ENCODE measurements at places on chromosomes 7 and 10.

DNA sequence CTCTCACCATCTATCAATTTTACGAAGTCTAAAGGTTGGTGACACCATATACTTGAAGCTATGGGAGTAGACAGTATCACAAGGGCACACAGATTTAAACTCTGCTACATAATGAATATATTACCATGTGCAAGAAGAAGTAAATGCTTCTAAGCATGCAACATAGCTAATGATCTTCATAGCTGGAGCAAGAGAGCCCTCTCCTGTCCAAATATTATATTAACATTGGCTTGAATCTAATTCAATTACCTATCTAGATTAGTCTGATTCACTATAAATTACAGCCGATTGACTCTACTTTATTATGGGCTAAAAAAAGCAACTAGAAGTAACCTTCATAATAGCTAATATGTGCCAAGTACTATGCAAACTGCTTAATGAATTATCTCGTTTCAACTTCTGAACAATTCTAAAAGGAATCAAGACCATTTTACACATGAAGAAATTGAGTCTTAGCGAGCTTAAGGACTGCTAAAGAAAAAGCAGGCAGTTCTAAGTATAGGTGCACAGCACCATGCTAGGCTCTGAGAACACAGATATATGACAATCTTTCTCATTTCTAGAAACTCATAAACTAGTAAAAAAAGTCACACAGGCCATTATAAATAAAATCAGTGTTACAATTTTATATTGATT is 21.9 kb downstream of the FRA10AC1 start:
- DNase-seq: no peak
- H3K4me1 ChIP-seq: no peaks in the 10 kb centered on the region
- no peaks in the 10 kb centered on the region for H3K27me3 ChIP-seq
- H3K4me3 ChIP-seq: no peak overlapping the region

- no peak overlapping the region for H3K4me3 ChIP-seq
- H3K4me1 ChIP-seq: no peaks in the 10 kb centered on the region
- DNase-seq: no peak
Observed at GRCh38 chr10:92914478-92915325, 66.4 kb downstream of the EXOC6 start.

- H3K4me1 ChIP-seq: no peaks in the 10 kb centered on the region
- no peak for DNase-seq
- H3K27me3 ChIP-seq: no peaks in the 10 kb centered on the region
- no peak overlapping the region for H3K4me3 ChIP-seq
Observed at GRCh38 chr7:107164092-107164491, 4.7 kb upstream of the HBP1 start.

DNA sequence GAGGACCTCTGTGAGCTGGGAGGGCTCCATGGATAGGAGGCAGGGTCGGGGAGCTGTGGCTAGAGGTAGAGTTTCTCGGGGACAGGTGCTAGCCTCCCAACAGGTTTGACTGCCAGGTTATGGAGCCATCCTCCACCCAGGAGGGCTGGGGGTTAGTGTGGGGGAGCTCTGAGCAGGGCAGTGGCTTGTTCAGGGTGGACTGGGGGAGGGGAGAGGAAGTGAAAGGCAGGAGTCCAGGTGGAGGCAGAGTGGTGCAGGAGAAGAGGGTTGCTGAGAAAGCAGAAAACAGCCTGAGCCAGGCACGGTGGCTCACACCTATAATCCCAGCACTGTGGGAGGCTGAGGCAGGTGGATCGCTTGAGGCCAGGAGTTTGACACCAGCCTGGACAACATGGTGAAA is 40.5 kb upstream of the HSPB1 start:
- H3K4me3 ChIP-seq: no peak overlapping the region
- no peak for DNase-seq
- peaks cover 3% of the 10 kb centered on the region for H3K4me1 ChIP-seq
- H3K27ac ChIP-seq: no peak overlapping the region
- peaks cover 17% of the 10 kb centered on the region for H3K27me3 ChIP-seq

DNA sequence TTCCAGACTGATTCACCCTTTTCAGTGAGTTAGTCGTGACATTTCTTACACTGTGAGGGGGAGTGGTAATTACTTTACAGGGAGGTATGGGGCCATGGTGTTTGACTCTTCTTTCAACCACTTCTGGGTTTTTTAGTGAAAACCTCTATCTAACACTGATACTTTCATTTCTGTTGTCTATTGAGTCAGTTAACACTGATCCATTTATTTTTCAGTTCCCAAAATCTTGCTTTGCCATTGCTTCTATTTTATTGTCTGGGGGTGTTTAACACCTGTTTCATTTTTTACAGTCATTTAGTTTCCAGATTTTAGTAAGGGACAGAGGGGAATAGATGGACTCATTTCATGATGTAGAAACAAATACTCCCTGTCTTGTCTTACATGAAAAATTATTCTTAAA is 61.5 kb downstream of the HELLS start:
- H3K4me1 ChIP-seq: no peaks in the 10 kb centered on the region
- no peak overlapping the region for H3K4me3 ChIP-seq
- no peak for DNase-seq
- H3K27me3 ChIP-seq: no peaks in the 10 kb centered on the region
- H3K27ac ChIP-seq: no peak overlapping the region

DNA sequence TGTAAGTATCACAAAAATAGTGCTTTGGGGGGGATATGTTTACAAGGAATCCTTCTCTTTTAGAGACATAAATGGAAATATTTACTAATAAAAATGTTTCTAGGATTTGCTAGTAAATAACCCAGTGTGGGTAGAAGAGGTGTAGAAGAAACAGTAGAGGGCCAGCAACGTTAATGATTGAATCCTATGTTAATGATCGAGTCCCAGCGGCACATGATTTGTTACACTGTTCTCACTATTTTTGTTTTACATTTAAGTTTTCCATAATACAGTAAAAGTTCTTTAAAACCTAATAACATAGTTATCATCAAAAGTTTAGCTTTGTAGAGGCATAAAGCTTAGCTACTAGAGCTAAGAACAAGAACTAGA is 66.0 kb downstream of the UBE2H start:
- no peaks in the 10 kb centered on the region for H3K27me3 ChIP-seq
- H3K36me3 ChIP-seq: peaks cover 10% of the 10 kb centered on the region
- DNase-seq: no peak
- no peak overlapping the region for H3K4me3 ChIP-seq
- H3K27ac ChIP-seq: peak overlapping the region; percentile 5
